ENCODE measurements at places on chromosomes 2 and 18.

DNA sequence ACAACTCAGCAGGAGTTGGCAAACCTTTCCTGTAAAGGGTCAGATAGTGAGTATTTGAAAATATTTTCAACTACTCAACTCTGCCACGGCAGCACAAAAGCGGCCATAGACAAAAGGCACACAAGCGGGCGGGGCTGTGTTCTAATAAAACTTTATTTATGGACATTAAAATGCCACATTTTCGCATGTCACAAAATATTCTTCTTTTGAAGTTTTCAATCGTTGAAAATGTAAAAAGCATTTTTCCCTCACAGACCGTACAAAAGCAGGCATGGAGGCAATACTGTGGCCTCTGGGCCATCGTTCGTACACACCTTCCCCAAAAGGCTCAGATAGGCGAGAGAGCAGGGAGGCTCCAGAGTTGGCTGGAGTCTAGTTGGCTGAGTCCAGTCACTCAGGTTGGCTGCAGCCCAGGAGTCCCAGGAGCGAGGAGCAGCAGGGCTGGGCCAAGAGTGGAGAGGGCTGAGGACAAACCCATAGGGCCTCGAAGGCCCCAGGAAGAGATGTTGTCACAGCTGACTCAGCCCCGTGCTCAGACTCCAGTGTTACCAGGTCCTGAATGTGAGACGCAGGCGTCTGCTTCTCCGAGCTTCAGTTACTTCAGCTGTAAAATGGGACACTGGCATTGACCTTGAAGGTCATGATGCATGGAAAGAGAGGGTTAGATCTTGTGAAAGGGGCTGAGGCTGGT lies 42.5 kb downstream of the SDC1 start:
- H3K4me1 ChIP-seq, result no peaks in the 10 kb centered on the region
- no peak overlapping the region for H3K27ac ChIP-seq
- H3K4me3 ChIP-seq, result no peak overlapping the region
- H3K36me3 ChIP-seq, result no peaks in the 10 kb centered on the region
- DNase-seq, result no peak

- no peaks in the 10 kb centered on the region for H3K36me3 ChIP-seq
- no peak overlapping the region for H3K27ac ChIP-seq
- H3K4me1 ChIP-seq, result peaks cover 19% of the 10 kb centered on the region
- no peak overlapping the region for H3K4me3 ChIP-seq
Measured at GRCh38 chr2:109237792-109238191, 108.8 kb downstream of the SH3RF3 start.

DNA sequence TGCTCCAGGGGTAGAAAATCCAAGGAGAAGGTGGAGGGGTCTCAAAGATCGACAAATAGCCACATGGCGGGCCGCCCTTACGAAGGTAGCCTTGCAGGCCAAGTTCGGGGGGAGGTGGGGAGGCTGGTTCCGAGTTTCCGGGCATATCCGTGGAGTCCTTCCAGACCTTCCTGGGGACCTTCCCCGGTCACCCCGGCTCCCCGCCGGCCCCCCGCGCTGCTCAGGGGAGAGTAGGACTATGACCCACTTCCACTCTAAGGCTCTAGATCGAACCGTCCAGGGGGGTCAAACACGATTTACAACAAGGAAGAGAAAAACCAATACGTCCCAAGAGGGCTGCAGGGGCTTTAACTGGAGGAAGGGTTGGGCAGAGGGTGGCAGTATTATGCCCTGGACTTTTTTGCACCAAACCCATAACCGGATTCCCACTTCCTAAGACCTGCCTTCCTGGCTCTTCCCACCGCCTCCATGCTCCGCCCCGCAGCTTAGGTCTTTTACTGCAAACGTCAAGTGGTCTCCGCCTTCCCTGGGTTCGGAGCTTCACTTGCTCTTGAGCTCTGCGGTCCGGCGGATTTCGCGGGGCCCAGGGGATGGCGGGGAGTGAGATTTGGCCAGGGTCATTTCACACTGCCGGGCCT lies 779 bp upstream of the LYPD6 start:
- no peak overlapping the region for H3K27ac ChIP-seq
- peaks cover 48% of the 10 kb centered on the region for H3K27me3 ChIP-seq
- H3K4me3 ChIP-seq, result peak overlapping the region; percentile 20
- no peaks in the 10 kb centered on the region for H3K4me1 ChIP-seq

DNA sequence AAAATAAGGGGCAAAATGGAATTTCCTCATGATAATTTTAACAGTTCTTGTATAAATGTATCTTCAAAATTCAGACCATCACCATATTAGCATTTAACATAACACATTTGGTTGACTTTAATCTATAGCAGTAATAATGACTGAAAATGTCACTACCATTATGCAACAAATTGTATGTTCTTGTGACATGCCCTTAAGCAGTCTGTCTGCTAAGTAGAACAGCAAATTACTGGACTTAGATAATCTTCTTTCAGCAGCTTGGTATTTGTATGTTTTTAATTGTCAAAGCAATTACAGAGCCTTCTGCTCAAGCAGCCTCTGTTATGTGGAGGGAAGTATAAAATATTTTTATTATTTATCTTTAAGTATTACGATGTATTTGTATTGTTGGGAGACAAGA lies 214.3 kb upstream of the NXPH2 start:
- no peaks in the 10 kb centered on the region for H3K4me1 ChIP-seq
- no peak overlapping the region for H3K27ac ChIP-seq
- no peak for DNase-seq
- H3K27me3 ChIP-seq, result no peaks in the 10 kb centered on the region
- no peaks in the 10 kb centered on the region for H3K36me3 ChIP-seq

- no peak overlapping the region for H3K27ac ChIP-seq
- no peaks in the 10 kb centered on the region for H3K27me3 ChIP-seq
- DNase-seq, result no peak
- no peak overlapping the region for H3K4me3 ChIP-seq
Measured at GRCh38 chr2:37005118-37005868, 39.0 kb upstream of the STRN start.
